ENCODE measurements at places on chromosomes 6 and 20. TPM values are rescaled to one million over a fixed set of nuclear protein-coding genes. Genes with fewer than 3 reads are reported as not detected.

DNA sequence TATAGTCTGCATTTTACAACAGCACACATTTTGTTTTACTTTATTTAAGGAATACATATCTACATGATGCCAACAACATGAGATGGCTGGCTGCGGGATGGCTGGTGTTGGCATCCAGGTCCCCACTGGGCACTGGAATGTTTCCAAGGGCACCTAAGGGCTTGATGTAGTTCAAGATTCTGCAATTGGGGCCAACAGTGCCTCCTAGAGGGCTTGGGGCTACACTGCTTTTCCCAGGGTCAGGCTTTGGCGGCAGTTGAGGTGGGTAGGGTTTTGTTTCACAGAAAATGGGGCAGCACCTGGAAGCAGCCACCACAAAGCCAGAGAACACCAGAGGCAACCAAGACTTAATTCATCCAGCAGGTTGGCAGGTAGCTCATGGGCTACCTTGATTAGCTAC is 202.2 kb upstream of the PRND start:
- DNase-seq: no peak

GRCh38 chr6:1724124-1724523 is 114.4 kb downstream of the FOXC1 start:
- DNase-seq: no peak

GRCh38 chr20:54227751-54228150 is 19.9 kb downstream of the PFDN4 start:
- no peak for DNase-seq

Gene RNF114
- 49.5 TPM for total RNA-seq

Gene OGFRL1
- total RNA-seq: 37.6 TPM

DNA sequence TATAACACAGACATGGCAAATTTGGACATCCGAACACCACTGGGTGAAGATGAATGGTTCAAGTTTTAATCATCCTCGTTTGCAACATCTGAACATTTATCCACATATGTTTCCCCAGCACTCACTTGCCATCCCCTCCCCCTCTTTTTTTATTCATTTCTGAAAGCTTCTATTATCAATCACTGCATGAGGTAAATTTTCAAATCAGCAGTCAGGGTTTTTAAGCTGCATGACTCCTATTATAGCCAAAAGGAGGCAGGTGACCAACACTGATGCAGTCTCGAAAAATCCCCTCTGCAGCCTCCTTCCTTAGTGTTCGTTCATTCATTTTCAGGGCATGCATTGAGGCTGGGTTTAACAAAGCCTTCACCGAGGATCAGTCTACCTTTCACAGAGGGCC is 530.8 kb upstream of the JARID2 start:
- no peak for DNase-seq

Gene HDDC2
- 36.0 TPM for total RNA-seq
